ENCODE measurements at places on chromosomes 3 and 15.

- DNase-seq = no peak
Measured at GRCh38 chr3:134852132-134852531, 57.1 kb downstream of the EPHB1 start.

- no peak for DNase-seq
Measured at GRCh38 chr3:162368417-162368816, 871.8 kb downstream of the OTOL1 start.

DNA sequence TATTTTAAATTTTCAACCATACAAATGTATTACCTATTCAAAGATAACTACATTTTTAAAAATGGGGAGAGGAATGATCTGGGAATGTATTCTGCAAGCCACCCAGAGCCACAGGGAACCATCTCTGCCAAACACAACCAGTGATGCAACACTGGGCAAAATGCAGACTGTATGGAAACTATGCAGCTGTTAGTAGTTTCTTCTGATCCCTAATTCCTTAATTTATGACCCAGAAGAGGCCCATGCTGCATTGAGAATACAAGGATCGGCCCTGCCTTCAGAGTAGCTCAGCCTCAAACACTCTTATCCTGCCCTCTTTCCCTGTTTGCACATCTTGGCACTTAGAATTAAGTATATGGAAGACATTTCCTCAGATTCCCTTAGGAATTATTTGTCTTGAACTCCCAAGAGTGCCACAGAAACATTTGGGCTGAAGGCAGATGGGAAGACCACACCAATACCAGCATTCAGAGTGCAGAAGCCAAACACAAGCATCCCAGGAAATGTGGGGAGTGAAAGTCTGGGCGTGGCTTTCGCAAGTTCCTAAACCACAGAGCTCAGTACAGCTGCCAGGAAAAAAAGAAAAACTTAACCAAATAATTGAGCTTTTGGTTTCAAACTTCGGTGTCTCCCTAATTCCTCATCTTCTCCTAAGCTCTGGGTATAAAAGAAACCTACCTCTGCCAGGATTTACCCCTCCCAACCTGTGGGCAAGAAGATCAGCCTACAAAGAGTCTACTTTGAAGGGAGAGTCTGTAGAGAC lies 5.3 kb downstream of the SNUPN start:
- no peak for DNase-seq

DNA sequence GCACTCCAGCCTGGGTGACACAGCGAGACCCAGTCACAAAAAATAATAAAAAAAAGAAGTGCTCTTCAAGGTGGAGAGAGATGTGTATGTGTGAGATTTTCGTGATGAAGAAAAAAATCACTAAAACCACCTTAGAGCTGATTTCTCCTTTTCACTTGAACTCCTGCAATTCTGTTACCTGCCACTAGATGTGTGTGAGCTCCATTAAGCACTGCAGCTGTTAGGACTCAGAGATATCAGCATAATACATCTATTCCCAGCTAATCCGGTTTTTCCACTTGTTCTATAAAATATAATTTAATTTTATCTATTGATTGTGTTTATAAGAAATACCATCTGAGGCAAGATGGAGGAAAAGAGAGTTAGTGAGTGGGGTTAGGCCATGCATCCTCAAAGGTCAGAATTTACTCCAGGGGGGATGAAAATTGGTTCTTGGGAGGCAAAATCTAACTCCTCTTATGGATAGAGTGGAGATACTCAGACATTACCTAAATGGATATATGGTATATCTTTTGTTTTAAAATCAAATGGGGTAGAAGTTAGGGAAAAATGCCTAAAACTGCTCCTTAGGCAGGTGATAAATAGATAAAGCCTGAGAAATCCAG lies 152.7 kb downstream of the IL20RB start:
- no peak for DNase-seq

- DNase-seq = no peak
Measured at GRCh38 chr3:155658671-155659261, 86.1 kb downstream of the PLCH1 start.

DNA sequence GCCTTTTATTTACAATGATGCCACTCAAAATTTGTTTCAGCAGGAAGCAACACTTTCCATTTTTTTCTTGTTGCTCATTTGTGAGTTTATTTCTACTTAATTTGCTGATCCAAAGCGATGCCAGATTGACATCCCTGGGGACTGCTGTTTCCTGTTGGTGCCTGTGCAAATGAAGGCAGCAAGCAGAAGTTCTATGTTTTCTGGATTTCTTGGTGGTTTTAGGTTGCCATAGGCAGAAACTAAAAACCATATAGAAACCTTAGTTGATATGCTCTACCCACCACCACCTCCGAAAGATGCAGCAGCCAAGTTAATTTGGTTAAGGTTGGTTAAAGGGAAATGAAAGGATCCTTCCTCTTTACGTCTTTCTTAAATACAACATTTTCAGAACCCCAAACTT lies 356.2 kb downstream of the RBMS3 start:
- no peak for DNase-seq

DNA sequence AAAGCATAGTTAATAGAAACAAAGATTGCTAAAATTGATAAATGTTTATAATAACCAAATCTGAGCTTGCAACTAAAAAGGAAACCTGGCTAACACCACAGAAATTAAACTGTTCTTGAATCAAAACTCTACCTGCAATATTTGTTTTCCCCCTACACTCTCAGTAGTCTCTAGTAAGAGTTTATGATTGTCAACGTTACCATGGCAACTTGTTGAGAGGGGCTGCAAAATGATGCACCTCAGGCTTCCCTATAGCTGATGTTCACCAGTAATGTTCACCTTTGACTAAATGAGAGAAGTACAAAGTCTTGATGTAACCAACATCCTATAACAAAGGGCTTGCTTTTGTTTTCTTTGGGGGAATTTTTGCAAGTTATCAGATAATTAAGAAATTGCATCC lies 101.1 kb upstream of the FHIT start:
- DNase-seq = no peak

DNA sequence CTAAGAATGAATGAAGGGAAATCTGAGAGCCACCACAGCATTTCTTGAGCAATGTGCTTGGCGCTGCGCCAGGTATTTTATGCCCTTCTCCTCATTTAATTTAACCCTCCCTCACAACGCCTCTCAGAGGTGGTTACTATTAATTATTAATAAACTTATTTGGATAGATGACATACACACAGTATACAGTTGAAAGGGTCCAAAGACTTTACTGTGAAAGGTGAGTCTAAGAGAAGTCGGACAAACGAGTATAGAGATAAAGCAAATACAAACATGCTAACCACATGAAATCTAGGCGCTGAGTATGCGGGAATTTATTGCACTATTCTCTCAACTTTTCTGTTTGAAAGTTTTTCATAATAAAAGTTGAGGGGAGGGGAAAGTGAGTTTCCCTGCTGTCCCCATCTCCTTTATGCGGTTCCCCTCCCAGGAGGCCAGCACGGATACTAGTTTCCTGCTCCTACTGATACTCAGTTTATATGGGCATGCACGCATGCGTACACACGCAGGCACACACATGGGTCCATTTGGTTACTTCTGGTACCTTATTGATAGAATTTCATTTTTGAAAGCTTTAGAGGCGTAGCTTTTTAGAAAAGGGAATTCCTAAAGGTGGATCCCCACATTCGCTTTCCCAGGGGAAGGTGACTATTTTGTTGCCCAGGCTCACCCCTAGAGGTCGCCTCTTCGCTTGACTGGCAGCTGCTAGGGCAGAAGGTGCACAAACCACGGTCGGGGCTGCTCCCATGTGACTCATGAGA lies 28.5 kb upstream of the KCTD6 start:
- DNase-seq = peak; percentile 44

- no peak for DNase-seq
Measured at GRCh38 chr15:91561371-91562100, 292.0 kb upstream of the SLCO3A1 start.

GRCh38 chr3:45986303-45986982 lies 9.2 kb downstream of the FYCO1 start:
- DNase-seq = no peak

GRCh38 chr3:100083209-100083608 lies 31.1 kb downstream of the FILIP1L start:
- no peak for DNase-seq

GRCh38 chr3:195020185-195020584 lies 250.8 kb downstream of the XXYLT1 start:
- no peak for DNase-seq

GRCh38 chr3:66822186-66823008 lies 175.7 kb upstream of the KBTBD8 start:
- DNase-seq = peak; percentile 27

- no peak for DNase-seq
Measured at GRCh38 chr15:64813075-64813474, 12.4 kb downstream of the PIF1 start.

- no peak for DNase-seq
Measured at GRCh38 chr3:13536432-13536831, 12.5 kb upstream of the FBLN2 start.

- DNase-seq = no peak
Measured at GRCh38 chr15:93261845-93262244, 172.8 kb upstream of the RGMA start.

GRCh38 chr3:16452261-16452660 lies 61.2 kb downstream of the RFTN1 start:
- DNase-seq = no peak

DNA sequence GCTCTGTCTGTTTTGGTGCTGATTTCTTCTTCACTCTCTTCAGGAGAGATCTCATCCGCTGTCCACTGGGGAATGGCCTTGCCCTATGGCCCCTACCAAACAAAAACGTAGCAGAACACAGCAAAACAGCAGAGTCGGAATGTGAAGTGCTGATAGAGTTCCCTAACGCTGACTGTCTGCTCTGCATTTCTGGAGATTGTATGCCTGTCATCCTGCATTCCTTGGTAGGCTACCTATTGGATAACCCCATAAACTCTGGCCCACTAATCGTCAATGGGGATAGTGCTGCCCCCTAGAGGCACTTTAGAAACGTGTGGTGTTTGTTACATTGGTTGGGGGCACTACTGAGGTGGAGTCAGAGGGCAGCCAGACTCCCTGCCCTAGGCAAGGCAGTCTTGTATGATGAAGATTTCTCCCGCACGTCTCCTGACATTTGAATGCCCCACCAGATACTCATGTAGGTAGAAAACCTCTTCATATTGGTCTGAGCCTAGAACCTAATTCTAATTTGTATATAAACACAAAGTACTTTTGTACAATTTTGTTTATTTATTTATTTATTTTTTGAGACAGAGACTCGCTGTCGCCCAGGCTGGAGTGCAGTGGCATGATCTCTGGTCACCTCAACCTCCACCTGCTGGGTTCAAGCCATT lies 15.6 kb upstream of the MAGEF1 start:
- no peak for DNase-seq

DNA sequence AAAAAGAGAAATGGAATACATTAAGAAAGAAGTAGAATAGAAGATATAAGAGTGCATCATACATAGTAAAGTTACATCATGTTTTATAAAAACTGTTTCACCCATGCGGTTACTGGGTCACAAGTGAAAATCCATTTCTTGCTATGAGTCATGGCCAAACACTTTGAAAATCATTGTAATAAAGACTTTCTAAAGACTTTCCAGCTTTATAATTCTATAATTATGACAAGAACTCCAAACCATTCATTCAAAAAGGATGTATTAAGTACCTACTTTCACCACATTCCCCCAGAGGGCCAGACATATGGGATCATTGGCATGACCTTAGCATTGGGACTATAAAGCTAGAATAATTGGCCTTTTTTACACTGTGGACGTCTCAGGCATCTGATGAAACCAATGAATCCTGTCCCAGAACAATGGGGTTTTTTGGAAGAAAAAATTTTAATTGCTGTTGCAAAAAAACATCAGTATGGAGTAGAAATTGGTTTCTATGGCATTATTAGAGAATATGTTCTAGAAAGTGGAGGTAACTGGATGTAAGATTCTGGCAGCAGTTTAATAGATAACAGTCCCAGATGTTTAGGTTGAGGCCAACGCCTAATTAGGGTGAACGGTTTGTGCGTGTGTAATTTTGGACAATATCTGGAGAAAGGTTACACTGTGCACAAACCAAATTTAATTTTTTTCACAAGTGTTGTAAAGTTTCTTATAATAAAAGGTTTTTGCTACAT lies 3.3 kb upstream of the SKIC8 start:
- DNase-seq = no peak

- no peak for DNase-seq
Measured at GRCh38 chr3:119703820-119704531, 1.2 kb downstream of the CFAP91 start.

DNA sequence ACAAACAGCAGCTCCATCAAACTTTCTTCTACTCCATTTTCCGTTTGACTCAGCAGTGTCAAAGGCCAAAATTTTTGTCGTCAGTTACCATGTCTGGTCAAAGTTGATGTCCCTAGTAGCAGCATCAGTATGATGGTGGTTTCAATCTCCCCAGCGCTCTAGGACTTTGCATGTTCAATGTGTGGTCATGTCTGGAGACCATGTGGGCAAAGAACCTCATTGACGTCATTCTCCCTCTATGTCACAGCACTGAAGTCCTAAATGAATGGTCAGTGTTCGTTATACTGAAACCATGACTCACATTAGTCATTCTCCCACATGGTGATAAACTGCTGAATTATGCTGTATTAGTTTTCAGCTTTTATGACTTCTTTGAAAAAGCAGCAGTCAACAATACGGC lies 23.2 kb downstream of the SHC4 start:
- no peak for DNase-seq

Data from stimulated activated CD8-positive, alpha-beta memory T cell treated with anti-CD3 and anti-CD28 coated beads, Interleukin-7, amount 100 ng/mL, for 1 hour (primary cell).